HTR-8/SVneo (cell line): ENCODE measurements at places on chromosomes 11 and 22.
A peak's percentile ranks its signal among the peaks of the same experiment; 100 is the strongest.

DNA sequence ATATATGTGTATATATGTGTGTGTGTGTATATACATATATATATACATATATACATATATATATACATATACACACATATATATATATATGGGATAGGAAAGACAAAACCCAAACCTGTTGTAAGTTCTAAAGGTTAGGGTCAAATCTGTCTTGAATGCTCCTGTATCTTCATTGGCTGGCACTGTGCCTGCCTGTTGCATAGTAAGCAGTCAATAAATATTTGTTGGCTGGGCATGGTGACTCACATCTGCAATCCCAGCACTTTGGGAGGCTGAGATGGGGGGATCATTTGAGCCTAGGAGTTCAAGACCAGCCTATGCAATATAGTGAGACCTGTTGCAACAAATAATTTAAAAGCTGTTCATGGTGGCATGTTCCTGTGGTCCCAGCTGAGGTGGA is 205.4 kb downstream of the DBX1 start:
- DNase-seq = no peak

DNA sequence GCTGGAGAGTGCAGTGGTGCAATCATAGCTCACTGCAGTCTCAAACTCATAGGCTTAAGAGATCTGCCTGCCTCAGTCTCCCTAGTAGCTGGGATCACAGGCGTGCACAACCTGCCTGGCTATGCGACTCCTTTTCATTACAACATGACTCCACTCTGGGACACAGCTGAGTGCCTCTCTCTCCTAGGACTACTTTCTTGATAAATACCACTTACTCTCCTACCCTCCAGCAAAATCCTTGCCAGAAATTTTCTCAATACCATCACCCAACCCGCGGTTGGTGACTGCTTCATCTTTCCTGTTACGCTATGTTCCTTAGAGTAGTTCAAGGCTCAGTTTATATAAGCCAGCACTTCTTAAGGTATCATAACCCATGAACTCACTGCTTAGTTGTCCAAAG is 26.9 kb downstream of the ARFGAP3 start:
- DNase-seq = no peak

DNA sequence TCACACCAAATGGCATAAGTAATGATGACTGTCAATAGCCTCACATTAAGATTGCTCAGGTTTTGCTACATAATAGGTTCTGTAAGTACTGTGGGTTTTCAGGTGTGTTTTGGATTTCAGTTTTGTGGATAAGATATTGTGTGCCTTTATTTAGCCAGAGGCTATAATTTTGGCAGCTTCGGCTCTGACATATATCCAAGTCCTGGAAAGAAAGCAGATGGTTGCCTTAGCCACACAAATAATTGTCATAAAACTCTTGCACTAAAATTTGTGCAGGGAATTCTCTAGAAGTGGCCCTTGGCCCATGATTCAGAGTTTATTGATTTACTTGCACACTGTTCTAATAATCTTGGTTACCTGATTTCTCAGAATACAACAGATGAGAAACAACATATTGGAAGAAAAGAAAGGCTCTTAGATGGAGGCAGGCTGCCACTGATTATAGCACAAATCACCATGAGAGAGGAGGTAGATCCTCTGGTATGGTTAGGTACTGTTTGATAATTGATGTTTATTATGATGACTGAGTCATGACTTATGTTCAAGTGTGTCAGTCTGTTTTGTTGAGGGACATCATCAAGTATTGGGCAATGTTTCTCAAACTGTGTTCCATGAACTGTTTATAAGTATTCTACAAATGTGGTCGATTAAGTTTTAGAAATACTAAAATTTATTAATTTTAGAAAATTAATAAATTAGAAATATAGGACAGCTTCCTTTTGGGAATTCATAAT is 9.6 kb downstream of the REXO2 start:
- DNase-seq = no peak

DNA sequence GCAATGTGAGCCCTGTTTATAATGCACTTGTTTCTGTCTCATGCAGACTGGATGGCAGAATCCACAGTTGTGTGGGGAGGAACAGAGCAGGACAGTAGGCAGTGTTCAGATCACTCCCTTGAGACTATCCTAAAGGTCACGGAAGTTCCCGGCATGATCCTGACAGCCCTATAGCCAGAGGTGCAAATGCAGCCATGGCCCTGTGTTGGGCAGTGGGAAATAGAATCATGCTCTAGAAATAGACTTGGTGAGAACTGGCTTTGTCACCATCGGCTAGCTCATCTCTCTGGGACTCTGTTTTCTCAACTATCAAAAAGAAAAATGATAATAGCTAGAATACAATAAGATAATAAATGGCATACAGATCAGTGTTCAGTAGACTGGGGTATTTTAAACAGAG is 123.2 kb downstream of the FEZ1 start:
- no peak for DNase-seq

DNA sequence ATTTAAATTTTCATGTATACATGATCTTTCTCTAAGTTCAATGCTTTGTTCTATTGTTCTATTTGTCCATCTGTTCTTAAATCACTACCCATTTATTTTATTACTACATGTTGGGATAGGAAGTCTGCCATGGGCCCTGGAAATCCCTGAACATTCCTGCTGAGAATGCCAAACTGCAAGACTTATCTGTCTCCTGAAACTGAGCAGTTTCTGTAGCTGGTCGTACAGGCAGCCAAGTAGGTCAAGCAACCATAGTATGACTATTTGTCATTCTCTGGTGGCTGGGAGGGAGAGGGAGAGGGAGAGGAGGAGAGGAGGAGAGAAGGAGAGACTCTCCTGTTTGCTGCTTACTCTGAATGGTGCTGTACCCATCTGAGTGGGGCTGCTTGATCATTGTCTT is 82.8 kb upstream of the SNX19 start:
- no peak for DNase-seq

- DNase-seq = no peak
Observed at GRCh38 chr11:19243143-19243542, 2.4 kb upstream of the E2F8 start.

- DNase-seq = no peak
Observed at GRCh38 chr22:26800858-26801257, 143.5 kb downstream of the MIAT start.

GRCh38 chr11:108624196-108624925 is 30.8 kb upstream of the EXPH5 start:
- DNase-seq = no peak

GRCh38 chr22:42820045-42820763 is 36.9 kb downstream of the ARFGAP3 start:
- peak; percentile 41 for DNase-seq

GRCh38 chr11:11533751-11534150 is 88.1 kb downstream of the GALNT18 start:
- no peak for DNase-seq

DNA sequence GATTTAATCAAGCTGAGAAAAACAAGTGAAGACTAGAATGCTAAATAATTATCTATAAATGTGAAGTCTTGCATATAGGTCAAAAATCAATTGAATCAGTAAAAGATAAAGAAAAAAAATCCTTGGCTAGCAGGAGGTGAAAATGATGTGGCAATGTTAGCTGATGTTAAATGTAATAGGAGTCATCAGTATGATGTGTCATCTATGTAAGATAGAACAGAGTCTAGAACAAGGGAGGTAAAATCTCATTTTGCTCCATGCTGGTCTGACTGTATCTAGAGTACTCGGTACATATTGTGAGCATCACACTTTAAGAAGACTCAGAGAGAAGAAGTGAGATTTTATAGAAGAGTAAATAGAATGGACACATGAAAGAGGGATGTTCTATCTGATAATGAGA is 721.2 kb downstream of the ETS1 start:
- DNase-seq = no peak

DNA sequence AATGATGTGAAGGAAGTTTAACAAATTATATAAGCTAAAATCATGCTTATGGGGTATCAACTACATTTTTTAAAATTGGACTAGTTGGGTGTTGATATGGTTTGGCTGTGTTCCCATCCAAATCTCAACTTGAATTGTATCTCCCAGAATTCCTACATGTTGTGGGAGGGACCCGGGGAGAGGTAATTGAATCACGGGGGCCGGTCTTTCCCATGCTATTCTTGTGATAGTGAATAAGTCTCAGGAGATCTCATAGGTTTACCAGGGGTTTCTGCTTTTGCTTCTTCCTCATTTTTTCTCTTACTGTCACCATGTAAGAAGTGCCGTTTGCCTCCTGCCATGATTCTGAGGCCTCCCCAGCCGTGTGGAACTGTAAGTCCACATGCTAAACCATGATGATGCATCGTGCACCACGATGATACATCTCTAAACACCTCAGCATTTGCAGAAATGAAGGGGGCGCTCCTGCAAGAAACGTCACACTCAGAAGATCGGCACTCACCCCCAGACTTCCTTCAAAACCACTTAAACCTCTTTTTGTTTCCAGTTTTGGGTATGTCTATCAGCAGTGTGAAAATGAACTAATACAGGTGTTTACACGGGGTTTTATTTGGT is 340.0 kb downstream of the SHANK2 start:
- no peak for DNase-seq

DNA sequence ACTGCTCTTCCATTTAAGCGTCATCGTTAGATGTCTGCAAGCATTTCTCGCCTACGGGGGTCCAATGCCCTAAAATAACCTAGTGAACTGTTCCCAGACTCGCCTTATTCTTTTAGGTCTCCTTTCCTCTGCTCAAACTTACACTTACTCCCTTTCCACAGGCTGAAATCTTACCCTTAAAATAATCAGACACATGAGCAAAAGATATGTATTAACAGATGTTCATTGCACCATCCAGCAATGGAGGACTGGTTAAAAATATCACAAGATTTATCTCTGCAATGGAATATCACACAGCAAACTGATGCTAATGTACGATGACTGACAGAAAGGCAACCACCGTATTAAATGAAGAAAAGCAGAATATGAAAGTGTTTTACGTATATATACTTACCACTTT is 1.6 kb upstream of the CSTF3 start:
- no peak for DNase-seq

DNA sequence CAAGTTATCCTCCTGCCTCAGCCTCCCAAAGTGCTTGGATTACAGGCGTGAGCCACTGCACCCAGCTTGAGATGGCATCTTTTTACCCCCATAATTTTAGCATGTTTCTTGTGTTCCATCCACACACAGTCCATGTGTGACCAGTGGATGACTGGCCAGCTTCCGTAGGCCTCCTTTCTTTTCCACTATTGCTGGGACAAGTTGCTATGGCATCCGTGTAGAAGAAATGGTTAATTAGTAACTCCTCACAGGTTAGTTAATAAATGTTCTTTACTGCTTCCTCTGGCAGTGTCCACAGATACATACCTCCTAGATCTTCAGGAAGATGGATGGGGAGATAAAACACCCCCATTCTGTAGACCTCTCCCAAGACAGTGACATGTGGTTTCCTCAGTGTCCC is 154.3 kb upstream of the RASSF10 start:
- DNase-seq = no peak
